ENCODE measurements at places on chromosomes 13 and 19.

GRCh38 chr13:39602614-39603366 is at the start of gene LHFPL6:
Gene LHFPL6, minus strand, starts transcription at chr13:39603193.
- peak; percentile 65 for DNase-seq

- no peak for DNase-seq
Measured at GRCh38 chr13:106374631-106375030, 160.8 kb downstream of the EFNB2 start.

DNA sequence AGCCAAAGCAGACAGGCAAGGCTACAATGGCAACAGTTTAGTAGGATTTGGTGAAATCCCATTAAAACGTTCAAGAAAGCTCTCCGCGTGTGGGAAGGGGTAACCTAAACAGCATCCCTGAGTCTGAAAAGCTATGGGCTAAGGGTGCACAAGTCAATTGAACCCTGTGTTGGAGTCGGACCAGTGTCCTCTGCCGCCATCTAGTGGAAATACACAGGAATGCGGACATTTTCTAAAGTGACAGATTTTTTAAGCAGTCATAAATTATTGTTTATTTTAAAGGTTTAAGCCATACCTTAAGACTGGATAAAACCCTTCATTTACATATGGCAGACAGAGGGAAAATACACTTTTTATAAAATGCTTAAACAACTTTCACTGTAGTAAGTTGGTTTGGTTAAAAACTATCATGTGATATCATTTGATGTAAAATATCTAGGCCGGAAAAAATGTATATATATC is 26.5 kb upstream of the LSM14A start:
- peak; percentile 26 for DNase-seq

- no peak for DNase-seq
Measured at GRCh38 chr19:1026783-1027649, 608 bp downstream of the CNN2 start.

GRCh38 chr13:62137629-62138405 is 722.2 kb upstream of the PCDH20 start:
- DNase-seq: no peak

DNA sequence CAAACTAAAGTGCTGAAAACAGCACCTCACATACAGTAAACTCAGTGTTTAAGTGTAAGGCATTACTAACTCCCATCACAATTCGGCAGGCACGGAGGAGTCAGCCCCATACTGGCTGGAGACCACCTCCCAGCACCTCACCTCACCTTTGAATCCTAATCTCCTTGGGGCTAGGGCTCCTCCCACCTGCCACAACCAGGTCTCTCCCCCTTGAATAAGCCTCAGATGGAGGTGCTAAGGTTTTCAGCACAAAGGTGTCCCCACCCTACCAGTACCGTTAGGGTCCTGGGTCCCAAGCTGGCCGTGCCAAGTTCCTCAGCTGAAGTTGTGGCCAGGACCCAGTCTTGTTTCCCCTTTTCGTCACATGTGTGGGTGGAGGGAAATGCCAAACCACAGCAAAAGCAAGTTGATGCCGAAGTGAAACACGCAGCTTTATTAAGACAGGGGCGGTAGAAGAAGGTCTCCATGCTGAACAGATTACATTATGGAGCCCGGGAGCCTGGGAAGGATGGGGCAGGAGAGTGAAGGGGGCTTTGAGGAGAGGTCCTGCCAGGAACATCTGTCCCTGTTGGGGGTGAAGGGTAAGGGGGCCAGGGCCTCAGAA is at the start of gene IGFLR1:
Gene IGFLR1 (minus strand): TSS at position 332 of the 604 bp plus-strand sequence. CDS start 1,272 bp downstream, outside the sequence.
- no peak for DNase-seq

GRCh38 chr19:10861103-10861651 is 10.2 kb upstream of the CARM1 start:
- DNase-seq: no peak

GRCh38 chr13:38042771-38043170 is 173.2 kb upstream of the TRPC4 start:
- DNase-seq: no peak

DNA sequence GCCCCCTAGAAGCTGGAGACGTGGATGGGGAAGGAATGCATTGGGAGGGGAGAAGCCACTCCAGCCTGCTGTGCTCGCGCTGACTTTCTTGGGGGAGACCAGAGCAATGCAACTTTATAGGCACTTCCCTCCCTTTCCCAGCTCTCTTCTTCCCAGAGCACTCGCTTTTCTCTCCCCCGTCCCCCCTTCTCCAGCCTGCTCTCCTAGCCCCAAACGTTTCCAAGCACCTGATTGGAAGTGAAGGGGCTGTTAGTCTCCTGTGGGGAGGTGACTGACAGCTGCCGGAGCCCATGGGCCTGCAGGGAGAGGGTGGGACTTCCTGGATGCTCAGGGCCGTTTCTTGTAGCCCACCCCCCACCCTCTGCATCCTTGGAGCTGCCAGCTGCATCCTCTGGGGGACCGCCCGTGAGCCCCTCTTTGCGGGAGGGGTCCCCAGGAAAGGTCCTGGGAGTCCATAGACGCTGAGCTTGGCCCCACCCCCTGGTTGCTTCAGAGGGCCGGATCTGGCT is 2.5 kb downstream of the HDGFL2 start:
- DNase-seq: peak; percentile 78

- no peak for DNase-seq
Measured at GRCh38 chr19:21022996-21023395, 2.5 kb downstream of the ZNF430 start.

GRCh38 chr13:48778610-48779009 is 124.9 kb downstream of the CYSLTR2 start:
- no peak for DNase-seq

DNA sequence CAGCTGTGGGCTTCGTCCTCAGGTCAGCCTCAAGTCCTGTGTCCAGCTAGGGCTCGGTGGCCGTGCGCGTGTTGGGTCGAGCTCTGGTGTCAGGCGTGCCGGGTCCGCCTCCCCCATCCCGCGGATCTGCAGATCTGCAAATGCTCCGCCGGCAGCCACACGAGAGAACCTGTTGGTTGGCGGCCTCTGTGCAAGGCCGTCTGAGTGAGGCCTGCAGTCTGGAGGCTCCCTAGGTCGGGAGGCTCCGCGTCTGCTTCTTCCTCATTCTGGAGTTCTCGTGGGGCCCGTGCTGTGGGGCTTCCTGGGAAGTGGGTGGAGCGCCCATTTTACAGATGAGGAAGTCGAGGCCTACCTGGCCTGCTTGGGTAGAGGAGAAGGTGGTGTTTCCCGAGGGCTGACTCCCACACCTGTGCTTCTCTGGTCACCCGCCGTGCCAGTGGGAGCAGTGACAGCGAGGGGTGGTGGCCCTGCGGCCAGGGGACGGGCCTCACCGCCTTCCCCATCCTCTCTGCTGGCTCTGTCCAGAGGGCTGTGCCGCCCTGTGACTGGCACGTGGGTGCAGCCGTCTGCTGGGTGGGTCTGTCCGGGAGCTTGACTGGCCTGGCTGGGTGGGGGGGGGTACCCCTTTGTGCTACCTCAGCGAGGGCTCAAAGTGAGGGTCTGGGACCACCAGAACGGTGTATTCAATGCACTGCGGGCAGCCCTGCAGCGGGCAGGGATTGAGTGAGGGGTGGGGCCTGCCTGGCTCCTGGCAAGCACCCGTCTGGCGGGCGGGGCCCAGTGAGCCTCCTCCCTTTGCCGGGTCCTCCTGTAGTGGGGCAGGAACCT is 3.3 kb downstream of the CSNK1G2 start:
- DNase-seq: no peak

DNA sequence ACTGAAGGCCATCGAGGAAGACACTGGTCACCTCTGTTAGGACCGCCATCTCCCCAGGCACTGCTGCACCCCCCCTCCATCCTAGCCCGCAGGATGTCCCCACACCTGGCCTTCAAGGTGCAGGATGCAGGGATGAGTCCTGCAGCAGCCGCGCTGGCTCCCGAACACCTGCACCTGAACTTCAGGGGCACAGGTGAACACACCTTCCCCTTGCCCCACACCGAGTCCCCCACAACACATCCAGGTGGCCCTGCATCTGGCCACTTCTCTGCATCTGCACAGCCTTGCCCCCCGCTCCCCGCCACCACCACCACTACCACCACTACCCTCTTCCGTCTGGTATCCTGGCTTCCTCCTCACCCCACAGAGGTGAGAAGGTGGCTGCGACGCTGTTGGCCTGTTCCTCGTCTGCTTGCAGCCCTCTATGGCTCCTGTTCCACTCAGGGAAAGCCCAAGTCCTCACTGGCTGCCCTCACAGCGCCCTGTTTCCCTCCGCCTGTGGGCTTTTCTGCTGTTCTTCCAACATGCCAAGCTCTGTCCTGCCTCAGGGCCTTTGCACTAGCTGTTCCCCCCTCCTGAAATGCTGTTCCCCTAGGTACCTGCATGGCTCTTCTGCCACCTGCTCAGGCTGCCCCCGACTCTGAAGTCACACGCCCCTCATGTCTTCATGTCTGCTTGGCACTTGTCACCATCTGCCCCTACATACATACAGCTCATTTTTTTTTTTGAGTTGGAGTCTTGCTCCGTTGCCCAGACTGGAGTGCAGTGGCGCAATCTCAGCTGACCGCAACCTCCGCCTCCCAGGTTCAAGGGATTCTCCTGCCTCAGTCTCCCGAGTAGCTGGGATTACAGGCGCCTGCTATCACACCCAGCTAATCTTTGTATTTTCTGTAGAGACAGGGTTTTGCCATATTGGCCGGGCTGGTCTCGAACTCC is 1.4 kb upstream of the CERS1 start:
- no peak for DNase-seq

DNA sequence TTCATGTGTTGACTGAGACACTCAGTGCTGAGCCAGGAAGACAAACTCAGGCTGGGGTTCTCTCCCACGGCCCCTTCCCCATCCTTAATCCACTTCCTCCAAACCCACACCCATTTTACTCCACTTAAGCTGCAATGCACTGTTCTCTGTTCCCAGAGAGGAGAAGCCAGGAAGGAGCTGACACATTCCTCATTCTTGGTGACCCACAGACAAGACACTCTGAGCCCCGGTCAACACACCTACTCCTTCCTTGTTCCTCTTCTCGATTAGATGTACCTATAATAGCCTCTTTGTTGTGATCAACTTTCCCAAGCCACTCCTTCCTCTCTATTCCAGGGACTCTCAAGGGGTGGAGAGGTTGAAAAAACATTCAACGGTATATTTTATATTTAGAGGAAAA is 47.1 kb downstream of the INSR start:
- no peak for DNase-seq

GRCh38 chr13:61685682-61686012 is 270.0 kb upstream of the PCDH20 start:
- DNase-seq: no peak

- DNase-seq: no peak
Measured at GRCh38 chr13:43245374-43245964, 222.1 kb downstream of the DNAJC15 start.

DNA sequence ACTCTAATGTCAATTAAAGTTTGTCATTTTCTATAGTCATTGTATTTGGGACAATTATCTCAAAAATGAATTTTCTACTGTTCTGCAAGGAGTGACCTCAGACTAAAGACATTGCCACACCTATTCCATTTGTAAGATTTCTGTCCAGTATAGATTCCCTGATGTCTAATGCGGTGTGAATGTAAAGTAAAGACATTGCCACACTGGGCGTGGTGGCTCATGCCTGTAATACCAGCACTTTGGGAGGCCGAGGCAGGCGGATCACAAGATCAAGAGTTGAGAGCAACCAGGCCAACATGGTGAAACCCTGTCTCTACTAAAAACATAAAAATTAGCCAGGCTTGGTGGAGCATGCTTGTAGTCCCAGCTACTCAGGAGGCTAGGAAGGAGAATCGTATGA is 13.8 kb upstream of the ZNF83 start:
- no peak for DNase-seq

All from GM19239 (cell line).